ENCODE measurements at places on chromosomes 12 and 14.

DNA sequence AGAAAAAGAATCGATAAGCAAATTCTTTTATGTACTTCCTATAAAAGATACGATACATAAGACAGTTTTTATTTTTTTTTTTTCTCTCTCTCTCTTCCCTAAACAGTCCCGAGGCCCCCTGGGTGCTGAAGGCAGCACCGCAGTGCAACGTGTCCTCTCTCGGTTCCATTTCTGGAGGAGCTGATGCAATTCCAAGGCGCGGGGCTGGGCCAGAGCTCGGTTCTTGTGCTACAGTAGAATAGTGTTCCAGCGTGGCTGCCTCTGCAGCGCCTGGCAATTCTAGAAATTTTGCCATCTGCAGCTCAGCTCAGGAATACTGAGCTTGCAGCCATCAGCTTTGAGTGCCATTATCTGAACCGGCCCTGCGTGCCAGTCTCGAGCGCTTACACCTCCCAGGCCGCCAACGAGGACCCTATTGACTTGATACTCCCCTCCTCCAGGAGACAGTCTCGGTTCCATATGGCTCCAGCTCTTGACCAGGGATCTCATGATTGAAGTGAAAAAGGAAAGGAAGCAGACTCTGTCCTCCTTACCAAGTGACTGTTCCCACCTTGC is 630 bp downstream of the ALDH1L2 start:
- DNase-seq: peak; percentile 58

GRCh38 chr12:22083167-22083566 is 37.1 kb downstream of the CMAS start:
- DNase-seq: peak; percentile 16

- no peak for DNase-seq
Observed at GRCh38 chr12:67354966-67355365, 85.8 kb downstream of the CAND1 start.

- DNase-seq: peak; percentile 12
Observed at GRCh38 chr14:92040431-92041051, 682 bp upstream of the TRIP11 start.

DNA sequence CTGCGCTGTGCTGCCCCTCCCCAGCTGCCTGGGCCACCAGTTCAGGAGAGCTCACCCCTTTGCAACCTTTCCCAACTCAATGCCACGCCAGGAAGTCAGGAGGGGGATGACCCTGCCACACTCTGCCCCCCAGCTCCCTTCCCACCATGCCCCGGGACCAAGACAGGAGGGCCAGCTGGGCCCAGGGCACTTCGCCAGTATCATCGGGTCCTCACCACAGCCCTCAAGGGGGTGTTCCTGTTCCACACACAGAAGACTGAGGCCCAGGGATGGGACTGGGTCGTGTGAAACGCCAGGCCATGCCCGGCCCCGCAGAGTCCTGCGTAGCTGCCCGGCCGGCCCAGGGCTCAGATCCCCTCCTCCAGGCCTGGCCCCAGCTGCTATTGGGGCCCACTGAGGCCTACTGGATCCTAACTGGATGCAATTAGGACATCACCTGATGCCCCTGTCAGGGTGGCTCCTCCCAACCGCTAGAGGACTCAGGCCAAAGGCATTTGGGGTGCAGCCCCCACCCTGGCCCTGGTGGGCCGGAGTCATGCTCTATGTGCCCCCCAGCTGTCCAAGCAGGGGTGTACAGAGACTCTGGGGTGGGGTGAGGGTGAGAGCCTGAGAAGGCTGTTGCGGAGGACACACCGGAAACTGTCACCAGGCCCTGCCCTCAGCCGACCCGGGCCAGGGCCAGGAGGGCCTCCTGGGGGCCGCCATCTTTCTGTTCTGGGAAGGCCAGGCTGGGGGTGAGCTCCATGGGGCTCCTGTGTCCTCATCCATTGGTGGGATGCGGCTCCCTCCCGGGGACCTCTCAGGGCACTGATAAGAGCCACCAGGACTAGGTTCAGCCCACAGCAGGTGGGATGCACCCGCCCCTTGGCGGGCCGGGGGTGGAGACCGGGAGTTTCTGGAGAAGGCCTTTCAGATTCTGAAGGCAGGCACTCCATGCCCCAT is 29.3 kb upstream of the ANKRD9 start:
- no peak for DNase-seq

DNA sequence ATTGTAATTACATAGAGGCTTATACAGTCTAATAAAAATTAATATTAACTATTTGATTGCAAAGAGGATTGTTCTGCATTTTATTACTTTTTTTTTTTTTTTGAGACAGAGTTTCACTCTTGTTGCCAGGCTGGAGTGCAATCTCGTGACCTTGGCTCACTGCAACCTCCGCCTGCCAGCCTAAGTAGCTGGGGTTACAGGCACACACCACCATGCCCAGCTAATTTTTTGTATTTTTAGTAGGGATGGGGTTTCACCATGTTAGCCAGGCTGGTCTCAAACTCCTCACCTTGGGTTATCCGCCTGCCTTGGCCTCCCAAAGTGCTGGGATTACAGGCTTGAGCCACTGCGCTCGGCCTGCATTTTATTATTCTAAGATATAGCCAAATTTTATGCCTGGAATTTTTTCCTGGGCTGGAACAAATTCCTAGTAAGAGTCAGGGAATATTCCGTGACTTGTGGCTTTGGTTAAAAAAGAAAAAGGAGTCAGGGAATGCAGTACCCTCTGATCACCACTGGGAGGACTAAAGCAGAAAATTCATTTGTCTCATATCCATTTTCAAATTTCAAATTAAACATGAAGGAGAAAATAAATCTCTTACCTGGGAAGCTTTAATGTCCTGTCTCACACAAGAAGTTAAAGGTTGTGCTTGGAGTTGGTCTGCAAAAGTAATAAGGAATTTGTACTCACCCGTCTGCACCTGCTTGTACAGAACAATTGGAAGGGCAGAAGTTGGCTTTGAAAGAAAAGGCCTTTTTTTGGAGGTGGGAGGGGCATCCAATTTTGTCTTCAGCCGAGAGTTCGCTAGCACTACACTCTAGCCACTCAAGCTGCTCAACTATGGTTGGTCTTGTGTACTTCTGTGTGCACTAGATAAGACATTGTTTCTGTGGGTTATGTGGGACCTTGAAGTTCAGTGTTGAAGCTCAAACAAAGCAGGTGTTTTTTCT is 8.7 kb downstream of the MARK3 start:
- DNase-seq: no peak

Data from fibroblast of the conjunctiva (primary cell).